ENCODE measurements at places on chromosomes 2 and 18. TPM values are rescaled to one million over a fixed set of nuclear protein-coding genes. Genes with fewer than 3 reads are reported as not detected.
A peak's percentile ranks its signal among the peaks of the same experiment; 100 is the strongest.

DNA sequence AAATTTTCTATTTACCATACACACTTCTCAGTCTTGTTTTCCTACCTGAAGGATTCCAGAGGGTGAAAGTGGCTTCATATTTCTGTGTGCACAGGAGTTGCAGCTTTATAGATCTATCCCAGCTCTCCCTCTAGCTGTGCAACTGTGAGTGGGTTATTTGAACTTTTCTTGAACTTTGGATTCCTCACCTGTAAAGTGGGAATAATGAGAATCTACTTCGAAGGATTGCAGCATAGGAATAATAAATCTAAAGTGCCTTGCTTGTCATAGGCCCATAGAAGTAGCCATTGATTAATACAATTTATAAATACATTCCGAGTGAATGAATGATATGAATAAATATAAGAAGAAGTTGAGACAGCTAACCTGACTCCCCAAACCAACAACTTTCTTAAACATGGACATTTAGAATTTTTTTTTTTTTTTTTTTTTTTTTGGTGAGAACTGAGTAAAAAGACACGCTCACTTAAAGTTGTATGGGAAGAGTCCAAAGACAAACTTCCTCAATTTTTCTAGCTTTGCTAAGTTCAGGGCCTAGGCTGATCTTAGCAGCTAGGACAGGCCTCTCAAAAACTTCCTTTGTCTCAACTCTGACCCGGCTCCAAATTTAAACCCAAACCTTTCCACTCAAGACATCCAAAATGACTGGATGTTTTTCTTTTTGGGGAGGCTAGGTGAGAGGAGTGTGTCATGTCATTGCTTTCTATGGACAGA lies 203.3 kb upstream of the FBXO11 start:
- no peaks in the 10 kb centered on the region for H3K36me3 ChIP-seq
- no peaks in the 10 kb centered on the region for H3K4me1 ChIP-seq
- DNase-seq = no peak

DNA sequence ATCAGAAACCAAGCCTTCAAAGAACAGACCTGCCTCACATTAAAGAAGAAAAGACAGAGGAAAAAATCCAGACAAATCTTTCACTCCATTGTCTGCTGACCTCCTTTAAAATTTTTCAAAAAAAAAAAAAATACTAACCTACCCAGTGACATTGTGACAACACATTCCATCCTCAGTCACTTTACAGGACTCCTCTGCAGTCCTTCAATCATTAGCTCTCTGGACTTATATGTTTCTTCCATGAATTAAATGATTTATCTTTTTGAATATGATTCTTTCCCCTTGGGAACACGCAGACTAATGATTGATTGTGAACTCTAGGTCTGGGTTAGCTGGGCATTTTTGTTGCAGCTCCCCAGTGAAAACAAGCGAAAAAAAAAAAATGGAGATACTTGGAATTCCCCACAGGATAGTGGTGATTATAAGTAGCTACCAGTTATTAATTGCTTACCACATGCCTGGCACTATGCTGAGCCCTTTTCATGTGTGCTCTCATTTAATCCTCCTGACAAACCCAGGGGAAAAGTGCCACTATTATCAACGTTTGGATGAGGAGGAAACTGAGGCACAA lies 261.3 kb upstream of the NCKAP5 start:
- no peaks in the 10 kb centered on the region for H3K36me3 ChIP-seq
- H3K27ac ChIP-seq = no peak overlapping the region
- H3K4me1 ChIP-seq = no peaks in the 10 kb centered on the region
- no peak overlapping the region for H3K4me3 ChIP-seq
- no peak for DNase-seq
- H3K27me3 ChIP-seq = no peaks in the 10 kb centered on the region

Gene LINC00305
- total RNA-seq = not detected

DNA sequence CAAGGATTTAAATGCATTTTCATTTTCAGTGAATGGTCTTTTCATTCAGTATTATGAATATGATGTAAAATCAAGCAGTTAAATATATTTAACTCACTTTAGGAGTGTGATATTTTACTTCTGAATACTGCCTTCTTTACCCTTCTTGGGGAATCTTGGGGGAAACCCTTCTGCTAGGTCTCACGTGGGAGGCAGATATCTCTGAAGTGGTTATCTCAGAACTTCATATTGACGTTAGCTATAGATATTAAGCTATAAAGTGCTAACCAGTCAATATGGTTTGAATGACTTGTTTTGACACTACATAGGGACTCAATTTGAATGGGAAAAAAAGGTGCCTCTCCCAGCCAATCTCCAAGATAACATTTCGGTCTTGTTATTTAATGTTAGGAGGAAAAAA lies 9.8 kb downstream of the REL start:
- H3K4me1 ChIP-seq = no peaks in the 10 kb centered on the region
- no peak overlapping the region for H3K4me3 ChIP-seq
- no peaks in the 10 kb centered on the region for H3K36me3 ChIP-seq
- H3K27me3 ChIP-seq = no peaks in the 10 kb centered on the region
- no peak for DNase-seq

- no peaks in the 10 kb centered on the region for H3K27me3 ChIP-seq
- no peak overlapping the region for H3K27ac ChIP-seq
- no peak for DNase-seq
Measured at GRCh38 chr18:53747663-53748160, 476.8 kb downstream of the MBD2 start.

GRCh38 chr2:234978466-234979203 lies 26.8 kb downstream of the SH3BP4 start:
- peak; percentile 61 for DNase-seq
- H3K27me3 ChIP-seq = no peaks in the 10 kb centered on the region
- peak overlapping the region; percentile 32 for H3K27ac ChIP-seq
- H3K4me1 ChIP-seq = peaks cover 37% of the 10 kb centered on the region

DNA sequence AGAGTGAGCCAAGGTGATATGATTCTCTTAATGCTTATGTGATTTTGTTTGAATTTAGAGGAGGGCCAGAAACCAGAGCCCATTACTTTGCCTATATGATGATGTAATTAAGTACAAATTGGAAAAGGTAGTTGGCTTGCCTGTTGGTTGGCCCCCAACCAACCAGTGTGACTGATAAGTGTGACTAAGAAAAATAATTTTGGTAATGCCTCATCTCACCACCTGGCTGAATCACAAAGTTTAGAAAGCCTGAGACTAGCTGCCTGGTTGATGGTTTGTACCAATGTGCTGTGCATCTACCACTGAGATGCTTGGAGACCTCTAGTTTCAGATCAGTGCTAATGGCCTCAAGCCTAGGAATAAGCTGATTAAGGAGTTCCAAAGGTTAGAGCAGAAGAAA lies 338.7 kb downstream of the CDH2 start:
- H3K27ac ChIP-seq = no peak overlapping the region
- DNase-seq = no peak
- no peak overlapping the region for H3K4me3 ChIP-seq

Gene EFEMP1
- total RNA-seq = 25.2 TPM

- H3K27ac ChIP-seq = no peak overlapping the region
- H3K36me3 ChIP-seq = no peaks in the 10 kb centered on the region
- H3K27me3 ChIP-seq = no peaks in the 10 kb centered on the region
- no peak overlapping the region for H3K4me3 ChIP-seq
- DNase-seq = peak; percentile 16
Measured at GRCh38 chr2:128311755-128312341, 6.8 kb downstream of the HS6ST1 start.

DNA sequence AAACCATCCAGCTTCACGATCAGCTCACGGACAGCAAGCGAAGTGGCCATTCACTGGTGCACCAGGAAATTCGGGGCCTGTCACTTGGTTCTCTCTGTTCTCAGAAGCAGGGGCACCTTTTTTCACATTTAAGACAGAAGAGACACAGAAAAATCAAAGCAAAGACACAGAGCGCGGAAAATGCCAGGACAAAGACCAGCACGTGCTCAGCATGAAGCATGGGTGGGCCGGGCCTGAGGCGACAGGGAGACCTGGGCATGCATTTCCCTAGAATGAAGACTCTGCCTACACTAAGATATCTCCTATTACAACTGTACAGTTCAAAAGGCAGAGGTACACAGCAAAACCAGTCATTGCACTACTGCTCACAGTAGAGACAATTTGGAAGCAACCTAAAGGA lies 117.4 kb upstream of the ID2 start:
- H3K4me3 ChIP-seq = no peak overlapping the region
- no peak for DNase-seq
- H3K27ac ChIP-seq = no peak overlapping the region

DNA sequence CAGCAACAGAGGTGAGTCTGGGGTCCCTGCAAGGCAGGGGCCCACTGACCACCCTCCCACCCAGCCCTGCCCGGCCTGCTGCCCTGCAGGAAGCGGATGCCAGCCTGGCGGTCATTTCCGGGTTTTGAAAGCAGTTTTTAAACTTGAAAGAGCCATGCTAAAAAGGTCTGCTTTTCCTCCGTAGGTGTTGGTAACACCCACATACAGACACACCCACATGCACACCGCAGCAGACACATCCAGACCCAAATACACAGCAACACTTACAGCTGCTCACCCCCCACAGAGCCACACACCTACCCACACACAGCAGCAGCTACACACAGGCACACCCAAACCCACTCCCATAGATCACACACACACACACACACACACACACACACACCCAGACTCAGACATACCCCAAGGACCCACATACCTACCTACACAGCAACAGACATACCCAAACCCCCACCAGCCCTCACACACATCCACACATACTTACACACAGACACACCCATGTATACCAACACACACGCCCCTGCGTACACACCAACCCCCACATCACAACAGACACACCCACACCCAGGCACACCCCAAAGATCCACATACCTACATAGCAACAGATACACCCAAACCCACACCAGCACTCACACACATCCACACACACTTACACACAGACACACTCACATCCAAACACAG lies 7.6 kb downstream of the ZFP36L2 start:
- no peaks in the 10 kb centered on the region for H3K27me3 ChIP-seq
- no peaks in the 10 kb centered on the region for H3K36me3 ChIP-seq
- H3K27ac ChIP-seq = peak overlapping the region; percentile 97
- peaks cover 12% of the 10 kb centered on the region for H3K4me1 ChIP-seq

Gene CCDC121
- total RNA-seq = 2.8 TPM

DNA sequence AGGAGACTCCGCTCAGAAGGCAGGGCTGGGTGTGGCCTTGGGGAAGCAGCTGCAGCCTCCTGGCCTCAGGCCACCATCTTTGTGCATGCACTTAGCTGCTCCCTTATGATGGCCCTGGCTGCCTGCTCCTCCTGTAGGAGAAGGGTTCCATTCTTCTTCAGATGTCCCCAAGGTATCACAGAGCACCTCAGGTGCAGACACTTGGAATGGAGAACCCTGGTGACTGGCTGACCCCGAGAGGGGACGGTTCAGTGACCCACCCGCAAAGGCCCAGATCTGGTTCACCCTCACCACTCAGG lies 9.6 kb downstream of the GPAT2 start:
- no peak overlapping the region for H3K27ac ChIP-seq
- H3K36me3 ChIP-seq = no peaks in the 10 kb centered on the region
- H3K27me3 ChIP-seq = no peaks in the 10 kb centered on the region
- H3K4me1 ChIP-seq = no peaks in the 10 kb centered on the region
- DNase-seq = no peak

Gene RGPD4
- not detected for total RNA-seq

Gene PAX8
- total RNA-seq = 1.1 TPM

DNA sequence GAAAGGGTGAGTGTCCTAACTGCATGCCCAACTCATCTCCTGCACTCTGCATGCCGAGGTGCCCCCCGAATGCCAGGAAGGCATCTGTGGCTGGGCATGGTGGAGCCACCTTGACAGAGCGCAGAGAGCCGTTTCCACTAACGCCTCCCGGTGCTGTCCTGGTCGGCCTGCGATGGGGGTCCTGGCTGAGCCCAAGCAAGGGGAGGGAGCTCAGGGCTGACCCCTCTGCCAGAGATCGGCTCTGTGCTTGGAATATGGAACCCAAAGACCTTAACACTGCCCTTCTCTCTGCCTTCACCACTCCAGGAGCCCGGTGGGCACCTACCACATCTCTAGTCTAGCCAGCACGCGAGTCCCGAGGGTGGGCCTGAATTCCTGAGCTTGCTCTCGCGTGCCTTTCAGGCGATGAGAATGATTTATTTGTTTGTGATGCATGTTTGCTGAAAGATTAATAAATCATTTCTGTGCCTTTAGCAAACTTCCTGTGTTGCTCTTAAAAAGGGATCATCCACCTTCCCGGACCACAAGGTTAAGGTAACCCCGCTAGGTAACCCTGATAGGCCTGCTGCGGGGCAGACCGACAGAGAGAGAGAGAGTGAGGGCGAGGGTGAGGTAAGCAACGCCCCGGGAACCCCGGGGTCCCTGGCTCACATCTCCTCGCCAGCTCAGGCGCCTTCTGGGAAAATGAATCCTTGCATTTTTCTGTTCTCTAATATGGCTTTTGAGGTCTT lies 35.3 kb downstream of the PDIA6 start:
- H3K4me3 ChIP-seq = no peak overlapping the region
- no peak for DNase-seq
- H3K36me3 ChIP-seq = no peaks in the 10 kb centered on the region
- no peak overlapping the region for H3K27ac ChIP-seq

- H3K27me3 ChIP-seq = no peaks in the 10 kb centered on the region
- H3K36me3 ChIP-seq = no peaks in the 10 kb centered on the region
- H3K27ac ChIP-seq = no peak overlapping the region
- no peak overlapping the region for H3K4me3 ChIP-seq
- H3K4me1 ChIP-seq = no peaks in the 10 kb centered on the region
- no peak for DNase-seq
Measured at GRCh38 chr2:69152847-69153583, 140.0 kb downstream of the ANTXR1 start.

DNA sequence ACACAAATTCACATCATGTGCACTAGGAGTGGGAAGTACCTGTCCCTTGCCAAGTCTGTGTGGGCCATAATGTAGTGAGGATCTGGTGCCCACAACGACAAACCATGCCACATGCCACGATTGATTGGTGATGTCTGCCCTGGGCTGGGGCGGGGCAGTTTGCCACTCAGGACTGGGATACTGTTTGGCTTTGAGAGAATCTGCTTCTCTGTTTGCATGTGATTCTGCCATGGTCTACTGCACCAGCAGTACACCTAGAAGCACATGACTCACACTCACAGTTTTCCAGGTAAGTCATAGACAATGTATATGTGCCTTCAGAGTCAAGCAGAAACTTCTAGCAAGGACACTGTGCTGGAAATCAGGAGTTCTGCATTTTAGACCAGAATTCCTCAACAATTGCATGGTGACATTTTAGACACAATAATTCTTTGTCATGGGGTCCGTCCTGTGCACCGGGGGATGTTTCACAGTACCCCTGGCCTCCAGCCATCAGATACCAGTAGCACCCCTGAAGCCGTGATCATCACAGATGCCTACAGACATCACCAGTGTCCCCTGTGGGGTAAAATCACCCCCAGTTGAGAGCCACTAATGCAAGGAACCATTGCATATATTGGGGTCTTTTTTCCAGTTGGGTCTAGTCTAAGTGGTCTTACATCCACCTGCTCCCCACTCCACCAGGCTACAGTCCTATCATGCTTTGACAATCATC lies 278.3 kb downstream of the EIPR1 start:
- H3K36me3 ChIP-seq = no peaks in the 10 kb centered on the region
- peak; percentile 4 for DNase-seq
- no peaks in the 10 kb centered on the region for H3K27me3 ChIP-seq

GRCh38 chr2:128373451-128374000 lies 54.9 kb upstream of the HS6ST1 start:
- no peaks in the 10 kb centered on the region for H3K4me1 ChIP-seq
- DNase-seq = no peak
- H3K4me3 ChIP-seq = no peak overlapping the region
- H3K27me3 ChIP-seq = no peaks in the 10 kb centered on the region
- H3K27ac ChIP-seq = no peak overlapping the region
- H3K36me3 ChIP-seq = no peaks in the 10 kb centered on the region

Gene SLC25A12
- 12.3 TPM for total RNA-seq

GRCh38 chr2:9908639-9909038 lies 42.9 kb upstream of the GRHL1 start:
- no peaks in the 10 kb centered on the region for H3K36me3 ChIP-seq
- no peaks in the 10 kb centered on the region for H3K27me3 ChIP-seq
- no peak overlapping the region for H3K4me3 ChIP-seq

Data from colonic mucosa (tissue), 4 donors.